ENCODE measurements at places on chromosomes 13 and 19. TPM values are rescaled to one million over a fixed set of nuclear protein-coding genes. Genes with fewer than 3 reads are reported as not detected.

The IGFL2 gene
- 0.11 TPM for total RNA-seq

The CYP4F2 gene
- total RNA-seq: not detected

The SPINT2 gene
- 29.1 TPM for total RNA-seq

The GNG7 gene
- 0.76 TPM for total RNA-seq

The CEBPG gene
- 20.6 TPM for total RNA-seq

The PLVAP gene
- not detected for total RNA-seq

The LRG1 gene
- total RNA-seq: not detected

The SIRT2 gene
- total RNA-seq: 41.7 TPM

The LAIR2 gene
- not detected for total RNA-seq

The DIAPH3 gene
- total RNA-seq: 35.7 TPM

The VSTM2B gene
- not detected for total RNA-seq

The PABPC3 gene
- total RNA-seq: 0.39 TPM

The ZNF541 gene
- 0.13 TPM for total RNA-seq

The FBXO27 gene
- 1.8 TPM for total RNA-seq

The ZNF536 gene
- total RNA-seq: not detected

The FCGBP gene
- total RNA-seq: 0.76 TPM

The NAPSA gene
- total RNA-seq: 0.13 TPM

The ZNF714 gene
- total RNA-seq: 9.1 TPM

The ZNF616 gene
- total RNA-seq: 12.5 TPM

The INSL3 gene
- not detected for total RNA-seq

The ARID3A gene
- 7.1 TPM for total RNA-seq

The ZNF730 gene
- total RNA-seq: 2.1 TPM

The NRTN gene
- not detected for total RNA-seq

The PNMA8A gene
- total RNA-seq: 8.1 TPM

The CABP5 gene
- total RNA-seq: not detected

The ICAM1 gene
- 33.3 TPM for total RNA-seq

The TMEM143 gene
- total RNA-seq: 3.8 TPM

The GDF15 gene
- total RNA-seq: 31.0 TPM

The GZMM gene
- not detected for total RNA-seq

The GPC6 gene
- 302 TPM for total RNA-seq

The MATK gene
- total RNA-seq: 0.65 TPM

The TEX101 gene
- not detected for total RNA-seq

The DBP gene
- total RNA-seq: 4.5 TPM

The IZUMO2 gene
- not detected for total RNA-seq

The KCNC3 gene
- total RNA-seq: not detected
